ENCODE measurements at places on chromosomes 6 and 20.

GRCh38 chr6:101477436-101477835, 83.9 kb downstream of the GRIK2 start:
- no peak for DNase-seq

DNA sequence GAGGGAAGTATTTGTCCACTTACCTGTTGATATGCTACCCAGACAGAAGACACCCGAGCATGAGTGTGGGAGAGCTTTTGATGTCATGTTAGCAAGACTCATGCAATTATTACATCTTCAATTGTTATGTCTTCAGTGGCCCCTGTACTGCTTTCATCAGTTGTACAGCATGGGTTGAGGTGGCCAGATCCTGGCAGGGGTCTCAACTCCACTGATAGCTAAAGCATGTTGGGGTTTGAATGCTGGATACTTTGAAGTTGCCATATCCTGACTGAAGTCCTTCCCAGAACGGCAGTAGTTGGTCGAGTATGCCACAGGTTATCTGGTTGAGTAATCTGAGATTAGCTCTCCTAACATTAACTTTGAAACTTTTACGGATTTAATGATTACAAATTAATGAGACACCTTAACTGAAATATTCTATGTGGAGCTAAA, 46.7 kb downstream of the LRRN4 start:
- DNase-seq, result no peak

DNA sequence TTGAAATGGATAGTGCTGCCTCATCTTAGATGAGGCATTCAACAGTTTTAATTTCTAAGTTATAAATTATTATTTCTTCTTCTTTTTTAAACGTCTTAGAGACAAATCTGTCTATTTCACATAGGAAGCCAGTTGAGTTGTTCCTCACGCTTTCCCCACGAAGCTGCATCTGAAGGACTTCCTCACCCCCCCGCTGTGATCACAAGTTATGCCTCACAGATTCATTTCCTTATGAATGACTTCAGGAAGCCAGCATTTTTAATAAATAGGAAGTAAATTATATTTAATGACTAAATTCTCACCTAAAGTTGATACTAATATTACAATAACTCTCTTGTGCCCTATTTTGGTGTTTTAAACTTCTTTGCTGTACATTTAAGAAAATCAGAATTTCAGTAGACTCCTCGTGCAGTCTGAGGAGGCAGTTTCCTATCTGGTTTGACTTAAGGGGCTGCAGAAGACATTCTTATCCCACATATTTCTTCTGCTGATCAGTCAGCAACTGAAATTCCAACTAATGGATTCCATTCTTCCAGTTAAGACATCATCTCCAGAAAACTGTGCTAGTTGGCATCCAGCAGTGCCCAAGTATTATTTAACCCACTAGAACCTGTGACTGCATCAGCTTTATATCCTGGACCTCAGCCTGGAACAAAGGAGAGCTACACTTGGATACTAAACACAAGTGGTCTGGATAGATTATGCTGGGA, 182.7 kb upstream of the CCN2 start:
- no peak for DNase-seq

- no peak for DNase-seq
Measured at GRCh38 chr6:97812940-97813339, 529.9 kb upstream of the MMS22L start.

DNA sequence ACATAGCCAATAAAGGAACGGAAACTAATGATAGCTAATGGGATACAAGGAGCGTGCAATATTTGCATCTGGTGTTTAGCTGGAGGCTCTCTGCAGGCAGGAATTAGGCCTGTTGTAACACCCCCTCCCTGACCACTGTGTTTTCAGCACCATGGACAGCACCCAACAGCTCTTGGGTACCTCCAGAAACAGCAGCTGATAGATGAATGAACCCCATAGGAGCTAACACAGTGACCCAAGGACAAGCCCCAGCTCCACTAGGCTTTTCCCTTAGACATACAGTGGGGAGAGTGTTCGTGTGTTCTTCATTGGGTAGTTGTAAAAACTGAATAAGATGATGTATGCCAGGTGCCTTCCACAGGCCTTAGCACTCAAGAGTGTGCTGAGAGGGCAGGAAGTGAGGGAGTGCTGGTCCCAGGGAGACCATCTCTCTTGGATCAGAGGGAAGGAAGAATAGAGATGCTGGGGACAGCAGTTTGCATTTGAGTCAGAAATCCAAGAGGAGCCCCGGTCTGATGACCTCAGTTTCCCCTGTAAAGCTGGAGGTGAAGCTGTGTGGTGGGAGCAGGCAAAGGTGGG, 161.3 kb downstream of the PHACTR3 start:
- no peak for DNase-seq

- DNase-seq, result no peak
Measured at GRCh38 chr6:81978230-81978629, 225.7 kb upstream of the TENT5A start.

GRCh38 chr6:14038467-14039437, 78.8 kb upstream of the CD83 start:
- DNase-seq, result no peak

DNA sequence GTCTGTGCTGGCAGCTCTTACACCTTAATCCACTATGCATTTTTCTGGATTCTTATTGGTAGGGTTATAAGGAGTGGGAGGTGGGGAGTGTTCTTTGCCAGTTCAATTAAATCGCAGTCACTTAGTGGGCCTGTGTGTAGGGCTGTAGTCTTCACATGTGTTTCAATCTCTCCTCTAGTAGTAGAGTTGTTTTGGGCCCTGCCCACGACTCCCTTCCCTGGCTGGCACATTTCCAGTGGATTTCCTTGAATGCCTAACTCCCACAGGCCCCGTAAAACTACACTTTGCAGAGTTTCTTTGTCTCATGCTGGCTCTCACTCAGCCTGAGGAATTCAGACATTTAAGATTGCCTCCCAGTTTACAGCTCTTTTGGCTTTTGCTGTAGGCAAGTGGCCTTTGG, 414.0 kb upstream of the OPRM1 start:
- DNase-seq, result no peak

- no peak for DNase-seq
Measured at GRCh38 chr20:11195169-11195568, 521.4 kb upstream of the JAG1 start.

- no peak for DNase-seq
Measured at GRCh38 chr6:36147294-36147693, 17.0 kb downstream of the MAPK13 start.

GRCh38 chr6:135159531-135159930, 21.6 kb upstream of the MYB start:
- DNase-seq, result no peak

- DNase-seq, result no peak
Measured at GRCh38 chr6:12269110-12269509, 21.1 kb upstream of the EDN1 start.

DNA sequence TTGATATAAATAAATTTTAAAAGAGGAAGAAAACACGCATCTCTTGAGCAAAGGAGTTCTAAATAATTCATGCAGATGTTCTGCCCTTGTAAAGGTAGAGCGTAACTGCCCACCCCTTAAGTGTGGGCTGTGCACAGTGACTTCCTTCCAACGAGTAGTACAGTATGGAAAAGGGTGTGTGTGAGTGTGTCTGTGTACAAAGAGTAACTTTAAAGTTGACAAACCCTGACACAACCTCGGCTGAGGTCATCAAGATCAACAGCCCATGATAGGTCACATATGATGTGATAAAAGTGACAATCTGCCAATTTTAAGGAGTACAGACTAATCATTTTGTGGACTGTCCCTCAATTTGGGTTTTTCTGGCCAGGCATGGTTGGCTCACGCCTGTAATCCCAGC, 225.7 kb downstream of the ATXN1 start:
- no peak for DNase-seq

DNA sequence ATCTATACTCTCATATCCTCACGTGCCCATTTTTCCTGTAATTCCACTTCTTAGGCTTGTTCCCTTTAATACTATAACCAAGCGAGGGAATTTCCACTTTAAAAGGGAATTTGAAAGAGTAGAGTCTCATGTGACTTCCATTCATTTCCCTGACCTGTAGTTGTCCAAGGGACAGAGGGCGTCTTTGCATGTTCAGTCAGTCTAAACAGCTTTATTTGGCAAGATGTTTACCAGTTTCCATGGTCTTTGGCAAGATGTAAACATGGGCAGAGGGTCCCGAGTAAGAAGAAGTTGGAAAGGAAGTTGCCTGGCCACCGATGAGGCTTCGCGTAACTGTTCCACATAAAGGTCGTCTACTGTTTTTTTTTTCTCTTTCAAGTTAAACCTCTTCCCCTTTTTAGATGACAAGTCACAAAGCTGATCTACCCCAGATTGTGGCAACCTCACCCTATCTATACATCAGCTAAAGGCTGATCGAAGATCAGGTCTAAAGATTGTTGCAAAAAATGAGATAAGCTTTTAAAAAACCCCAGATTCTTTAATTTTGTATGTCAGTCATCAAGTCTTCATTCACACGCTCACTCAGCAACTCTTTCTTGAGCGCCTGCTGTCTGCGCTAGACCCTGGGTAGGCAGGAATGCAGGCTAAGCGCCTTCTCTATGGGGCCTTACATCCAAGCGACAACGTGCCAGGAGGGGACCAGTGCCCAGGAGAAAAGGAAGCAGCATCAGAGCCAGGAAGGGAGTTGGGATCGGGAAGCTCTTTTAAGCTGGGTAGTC, 31.7 kb upstream of the CCR6 start:
- DNase-seq, result no peak

- DNase-seq, result no peak
Measured at GRCh38 chr6:90860822-90861601, 274.1 kb upstream of the MAP3K7 start.

- no peak for DNase-seq
Measured at GRCh38 chr20:62760471-62760855, 35.8 kb upstream of the MRGBP start.

GRCh38 chr6:14968056-14968637, 277.7 kb upstream of the JARID2 start:
- DNase-seq, result no peak

DNA sequence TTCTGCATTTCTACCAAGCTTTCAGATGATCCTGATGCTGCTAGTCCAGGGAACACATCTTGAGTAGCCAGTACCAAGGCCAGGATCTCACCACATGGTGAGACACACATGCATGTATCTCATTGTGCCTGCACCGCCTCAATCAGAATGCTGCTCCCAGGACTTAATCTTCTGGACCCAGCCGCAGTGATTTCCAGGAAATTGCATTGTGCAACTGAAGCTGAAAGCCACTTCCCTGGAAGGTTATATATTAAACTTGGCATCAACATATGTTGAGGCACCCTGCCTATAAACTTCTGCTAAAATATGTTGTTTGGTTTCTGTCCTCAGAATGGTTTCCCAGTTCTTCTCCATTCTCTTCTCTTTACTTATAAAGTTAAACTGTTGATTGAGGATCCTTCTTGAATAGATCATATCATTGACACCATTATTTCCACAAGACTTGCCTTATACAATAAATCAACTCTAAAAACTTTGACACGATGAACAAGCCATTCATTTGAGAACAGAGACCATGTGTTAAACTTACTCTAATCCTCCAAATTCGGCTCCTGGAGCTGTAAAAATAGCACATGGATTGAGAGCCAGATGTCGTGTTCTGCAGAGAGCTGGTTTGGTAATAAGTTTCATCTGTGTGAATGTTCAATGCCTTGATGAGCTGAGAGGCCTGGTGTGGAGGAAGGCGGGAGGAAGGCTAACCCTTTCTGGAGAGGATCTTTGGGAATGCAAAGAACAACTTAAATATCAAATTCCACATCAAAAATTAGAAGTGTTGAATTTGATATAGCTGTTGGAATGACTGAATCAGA, 65.0 kb upstream of the PCSK2 start:
- no peak for DNase-seq

- no peak for DNase-seq
Measured at GRCh38 chr6:39466631-39467030, 144.1 kb upstream of the KCNK16 start.

DNA sequence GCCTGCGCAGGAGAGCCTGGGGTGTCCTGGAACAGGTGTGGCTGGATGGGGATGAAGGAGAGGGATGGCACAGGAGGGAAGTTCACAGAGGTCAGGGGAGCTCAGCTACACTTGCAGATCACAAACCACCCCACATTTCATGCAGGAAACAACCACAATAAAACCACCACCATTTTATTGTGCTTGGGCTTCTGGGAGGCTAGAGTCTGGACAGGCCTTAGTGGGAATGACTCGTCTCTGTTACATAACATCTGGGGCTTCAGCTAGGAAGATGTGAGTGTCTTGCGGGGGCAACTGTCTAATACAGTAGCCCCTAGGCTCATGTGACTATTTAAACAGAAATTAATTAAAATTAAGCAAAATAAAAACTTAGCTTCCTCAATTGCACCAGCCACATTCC, 33.4 kb downstream of the SNX5 start:
- DNase-seq, result no peak

DNA sequence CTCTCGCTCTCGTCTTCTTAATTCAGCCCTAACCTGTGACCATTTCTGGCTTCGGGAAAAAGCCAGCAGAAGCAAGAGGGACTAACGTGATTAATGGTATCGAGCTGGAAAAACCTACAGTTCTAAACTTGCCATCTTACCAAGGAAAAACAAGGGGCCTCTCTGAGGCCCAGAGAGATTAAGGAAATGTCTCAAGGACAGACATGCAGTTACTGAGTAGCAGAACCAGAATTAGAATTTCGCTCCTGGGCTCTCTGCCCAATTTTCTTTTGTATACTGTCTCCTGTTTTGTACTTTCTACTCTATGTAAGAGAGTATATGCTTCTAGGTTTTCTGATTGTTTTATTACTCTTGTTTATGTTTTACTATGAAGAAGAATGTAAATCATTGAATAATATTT, 67.8 kb upstream of the LTV1 start:
- no peak for DNase-seq

GRCh38 chr6:107600121-107600520, 110.2 kb downstream of the SOBP start:
- DNase-seq, result no peak

GRCh38 chr6:7201732-7202541, 94.2 kb downstream of the RREB1 start:
- no peak for DNase-seq

- no peak for DNase-seq
Measured at GRCh38 chr6:90502866-90503407, 83.9 kb downstream of the MAP3K7 start.

GRCh38 chr6:157263146-157263545, 60.2 kb downstream of the TMEM242 start:
- no peak for DNase-seq

DNA sequence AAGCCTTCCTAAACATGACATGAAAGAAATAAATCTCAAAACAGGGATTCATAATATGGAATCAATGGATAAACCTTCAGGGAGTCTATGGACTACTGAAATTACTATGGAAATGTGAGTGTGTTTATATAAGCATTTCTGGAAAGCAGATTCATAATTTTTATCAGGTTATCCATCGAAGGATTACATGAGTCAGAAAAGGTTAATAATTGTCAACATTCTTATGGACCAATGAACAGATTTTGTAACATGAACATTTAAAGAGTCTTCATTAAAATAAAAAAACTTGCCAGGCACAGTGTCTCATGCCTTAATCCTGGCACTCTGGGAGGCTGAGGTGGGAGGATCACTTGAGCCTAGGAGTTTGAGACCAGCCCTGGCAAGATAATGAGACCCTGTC, 84.8 kb downstream of the AHI1 start:
- no peak for DNase-seq

DNA sequence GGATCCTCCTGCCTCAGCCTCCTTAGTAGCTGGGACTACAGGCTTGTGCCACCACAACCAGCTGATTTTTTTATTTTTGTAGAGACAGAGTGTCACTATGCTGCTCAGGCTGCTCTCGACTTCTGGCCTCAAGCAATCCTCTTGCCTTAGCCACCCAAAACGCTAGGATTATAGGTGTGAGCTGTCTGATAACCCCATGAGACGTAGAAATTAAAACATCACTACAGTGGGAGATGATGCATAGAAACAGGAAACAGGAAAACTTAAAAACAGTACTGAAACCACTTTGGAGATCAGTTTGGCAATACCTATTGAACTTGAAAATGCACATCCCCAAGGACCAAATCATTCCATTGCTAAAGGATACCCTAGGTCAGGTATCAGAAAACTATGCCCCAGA, 10.8 kb downstream of the SENP6 start:
- DNase-seq, result no peak

All from immature natural killer cell (primary cell).